Dermis blood vessel endothelial cell (primary cell): ENCODE measurements at places on chromosomes 5 and 9. TPM values are rescaled to one million over a fixed set of nuclear protein-coding genes. Genes with fewer than 3 reads are reported as not detected.

ADRA1B gene
- 0.34 TPM in 1 of 2 replicates, not detected in the other for total RNA-seq

TMEM252 gene
- 0.51 TPM in 1 of 2 replicates, not detected in the other for total RNA-seq

SLCO4C1 gene
- 0.14 and 0.17 TPM in 2 replicates for total RNA-seq

PCDHGC4 gene
- 1.2 and 1.5 TPM in 2 replicates for total RNA-seq

ZNF454 gene
- total RNA-seq: 0.47 and 1.0 TPM in 2 replicates

SCGB3A2 gene
- total RNA-seq: not detected in 2 replicates

UBE2R2 gene
- 20.6 and 36.8 TPM in 2 replicates for total RNA-seq

GARIN3 gene
- not detected in 2 replicates for total RNA-seq

SHC3 gene
- total RNA-seq: 0.05 and 0.17 TPM in 2 replicates

PTPA gene
- total RNA-seq: 80.0 and 145 TPM in 2 replicates

PPP6C gene
- total RNA-seq: 16.7 and 28.8 TPM in 2 replicates

ENTPD8 gene
- total RNA-seq: 0.23 and 0.34 TPM in 2 replicates

LCN15 gene
- 0.05 TPM in 1 of 2 replicates, not detected in the other for total RNA-seq

SPINK7 gene
- total RNA-seq: not detected in 2 replicates

ENTREP1 gene
- total RNA-seq: 6.6 and 8.0 TPM in 2 replicates

LMX1B gene
- not detected in 2 replicates for total RNA-seq

CARTPT gene
- total RNA-seq: not detected in 2 replicates

QRFP gene
- total RNA-seq: not detected in 2 replicates

BBLN gene
- 47.4 and 77.1 TPM in 2 replicates for total RNA-seq

PCDHB13 gene
- 1.4 TPM in 2 replicates for total RNA-seq

GABRA1 gene
- not detected in 2 replicates for total RNA-seq

ANKRD31 gene
- total RNA-seq: 0.05 TPM in 1 of 2 replicates, not detected in the other

TMEM215 gene
- not detected in 2 replicates for total RNA-seq

DROSHA gene
- total RNA-seq: 54.5 and 85.2 TPM in 2 replicates

WHRN gene
- total RNA-seq: 0.09 and 0.17 TPM in 2 replicates

CNTNAP3B gene
- total RNA-seq: 87.2 and 232 TPM in 2 replicates

PCDHGB4 gene
- total RNA-seq: 11.3 and 14.5 TPM in 2 replicates

RLN1 gene
- not detected in 2 replicates for total RNA-seq

C8G gene
- total RNA-seq: 1.7 TPM in 1 of 2 replicates, not detected in the other

LIFR gene
- total RNA-seq: 101 and 119 TPM in 2 replicates

ZMYND19 gene
- 16.8 and 18.4 TPM in 2 replicates for total RNA-seq

IL13 gene
- total RNA-seq: not detected in 2 replicates

TAF11L10 gene
- not detected in 2 replicates for total RNA-seq

TSSK1B gene
- total RNA-seq: not detected in 2 replicates

TPPP gene
- total RNA-seq: under 0.01 and 0.14 TPM in 2 replicates

ADAMTS16 gene
- total RNA-seq: not detected in 2 replicates

C1QTNF2 gene
- total RNA-seq: 0.17 and 0.28 TPM in 2 replicates

LPAR1 gene
- 0.05 and 0.17 TPM in 2 replicates for total RNA-seq

PRDM9 gene
- total RNA-seq: not detected in 2 replicates

RPS23 gene
- 3,030 and 3,622 TPM in 2 replicates for total RNA-seq

CLK4 gene
- total RNA-seq: 18.2 and 26.7 TPM in 2 replicates

NR4A3 gene
- 0.05 TPM in 1 of 2 replicates, not detected in the other for total RNA-seq

LRRTM2 gene
- total RNA-seq: 2.9 and 6.1 TPM in 2 replicates

IL4 gene
- not detected in 2 replicates for total RNA-seq

C9orf50 gene
- not detected in 2 replicates for total RNA-seq

NPR3 gene
- total RNA-seq: 0.65 and 1.5 TPM in 2 replicates

ECM2 gene
- not detected in 2 replicates for total RNA-seq

GRIA1 gene
- total RNA-seq: not detected in 2 replicates

RASGEF1C gene
- not detected in 2 replicates for total RNA-seq

PCDHA11 gene
- total RNA-seq: 0.17 and 0.28 TPM in 2 replicates

TGFBI gene
- 3.9 and 9.5 TPM in 2 replicates for total RNA-seq

FAM120AOS gene
- total RNA-seq: 34.9 and 37.1 TPM in 2 replicates

CDKN2B gene
- total RNA-seq: 1.9 and 2.4 TPM in 2 replicates

SLC26A2 gene
- 22.0 and 25.3 TPM in 2 replicates for total RNA-seq

FYB1 gene
- not detected in 2 replicates for total RNA-seq

MTX3 gene
- total RNA-seq: 7.0 and 8.5 TPM in 2 replicates
